ENCODE measurements at places on chromosomes 12 and 14. TPM values are rescaled to one million over a fixed set of nuclear protein-coding genes. Genes with fewer than 3 reads are reported as not detected.

DNA sequence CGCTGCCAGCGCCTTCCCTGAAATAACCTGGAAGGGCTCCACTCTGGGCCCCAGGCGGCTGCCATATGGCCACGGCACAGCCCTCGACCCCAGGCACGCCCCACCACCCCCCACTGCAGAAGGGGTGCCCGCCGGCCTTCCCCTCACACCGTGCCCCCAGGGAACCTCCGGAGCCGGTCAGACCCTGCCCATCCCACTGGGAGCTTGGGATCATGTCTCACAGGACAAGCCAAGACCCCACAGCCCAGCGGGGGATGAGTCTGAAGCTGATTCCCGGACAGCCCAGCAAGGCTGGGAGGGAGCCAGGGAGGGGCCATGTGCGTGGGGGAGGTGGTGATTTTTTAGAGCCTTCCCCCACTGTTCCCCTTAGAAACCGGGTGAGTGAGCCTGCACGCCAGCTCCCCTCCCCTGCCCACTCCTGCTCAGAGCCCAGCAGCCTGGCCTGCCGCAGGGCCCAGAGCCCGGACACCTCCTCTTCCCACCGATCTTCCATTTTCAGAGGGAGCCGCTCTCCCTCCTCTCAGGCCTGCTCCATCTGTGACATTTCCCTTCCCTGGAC, 1.4 kb downstream of the RIMBP2 start:
- DNase-seq: no peak
- H3K4me3 ChIP-seq: no peak overlapping the region
- no peaks in the 10 kb centered on the region for H3K36me3 ChIP-seq
- no peak overlapping the region for H3K27ac ChIP-seq

DNA sequence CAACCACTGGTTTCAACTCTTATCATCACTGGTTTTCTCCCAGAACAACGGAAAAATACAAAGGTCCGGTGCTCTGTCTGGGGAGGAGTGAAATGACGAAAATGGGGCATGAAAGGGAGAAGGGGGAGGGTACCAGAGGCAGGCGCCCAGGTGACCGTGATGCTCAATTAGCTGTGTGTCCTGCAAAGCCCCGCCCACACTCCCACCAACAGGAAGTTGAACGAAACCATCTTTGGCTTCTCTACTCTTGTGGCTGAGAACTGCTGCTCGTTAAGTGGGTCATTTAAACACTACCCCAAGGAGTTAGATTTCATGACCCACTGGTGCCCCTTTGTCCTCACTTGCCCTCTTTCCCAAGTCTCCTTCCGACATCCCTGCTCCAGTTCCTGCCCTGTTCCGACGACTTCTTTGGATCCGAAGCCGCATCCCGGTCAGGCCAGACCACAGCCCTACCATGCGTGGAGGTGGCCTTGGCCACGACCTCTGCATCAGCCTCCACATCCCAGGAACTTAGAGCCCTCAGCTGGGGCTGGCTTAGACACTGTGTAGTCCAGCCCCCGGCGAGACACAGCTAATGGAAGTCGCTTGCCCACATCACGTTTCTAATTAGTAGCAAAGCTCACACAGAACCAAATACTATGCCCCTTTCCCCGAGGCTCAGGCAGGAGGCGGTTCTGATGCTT, 11.4 kb upstream of the LRTM2 start:
- peaks cover 26% of the 10 kb centered on the region for H3K4me1 ChIP-seq
- no peak overlapping the region for H3K4me3 ChIP-seq
- no peaks in the 10 kb centered on the region for H3K27me3 ChIP-seq
- H3K36me3 ChIP-seq: no peaks in the 10 kb centered on the region

BICDL1 gene
- 62.9 TPM for total RNA-seq

DNA sequence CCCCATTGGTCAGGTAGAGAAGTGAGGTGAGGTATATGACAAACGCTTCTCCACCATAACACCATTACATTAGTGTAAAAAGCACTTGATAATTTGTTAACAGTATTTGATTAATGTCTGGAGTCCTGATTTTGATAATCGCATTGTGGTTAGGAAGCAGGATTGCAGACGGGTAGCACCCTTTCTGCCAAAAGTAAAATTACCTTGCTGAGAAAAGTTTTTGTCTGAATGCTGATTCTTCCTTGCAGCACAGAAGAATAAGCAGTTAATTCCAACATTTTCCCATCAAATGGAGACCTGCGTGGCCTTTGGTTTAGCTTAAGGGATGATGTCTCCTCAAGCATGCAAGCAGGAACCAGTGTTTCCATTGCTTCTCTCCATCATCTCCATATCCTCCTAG, 1090.2 kb upstream of the TMEM132C start:
- H3K27ac ChIP-seq: no peak overlapping the region
- H3K4me1 ChIP-seq: no peaks in the 10 kb centered on the region
- no peak for DNase-seq
- H3K27me3 ChIP-seq: no peaks in the 10 kb centered on the region
- H3K36me3 ChIP-seq: no peaks in the 10 kb centered on the region

FOXN4 gene
- total RNA-seq: not detected

MYO1H gene
- total RNA-seq: not detected

DNA sequence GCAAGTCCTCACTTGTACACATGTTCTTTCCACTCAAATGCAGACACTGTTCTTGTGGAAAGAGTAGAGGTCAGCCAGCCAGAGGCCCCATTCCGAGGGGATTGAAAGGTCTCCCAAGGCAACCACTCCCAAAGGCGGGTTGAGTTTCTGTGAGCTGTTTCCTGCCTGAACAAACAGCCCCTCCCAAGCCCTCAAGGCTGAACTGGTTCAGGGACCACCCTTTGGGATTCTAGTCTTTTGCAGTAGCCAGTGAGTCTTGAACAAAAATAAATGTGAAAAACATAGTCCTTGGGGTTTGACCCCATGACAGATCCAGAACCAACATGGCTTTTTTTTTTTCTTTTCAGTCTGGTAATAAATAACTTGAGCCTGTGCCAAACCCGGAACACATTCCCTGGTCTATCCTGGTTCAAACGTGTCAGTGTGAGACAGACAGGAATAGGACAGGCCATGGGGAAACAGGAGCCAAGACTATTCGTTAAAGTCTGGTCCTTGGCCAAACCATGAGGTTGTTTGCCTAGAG, 17.6 kb upstream of the STK38L start:
- no peak overlapping the region for H3K27ac ChIP-seq
- peaks cover 4% of the 10 kb centered on the region for H3K27me3 ChIP-seq
- no peaks in the 10 kb centered on the region for H3K36me3 ChIP-seq
- H3K4me3 ChIP-seq: no peak overlapping the region

TAS2R43 gene
- 0.53 TPM for total RNA-seq

LMNTD1 gene
- total RNA-seq: not detected

CHGA gene
- total RNA-seq: not detected

DNA sequence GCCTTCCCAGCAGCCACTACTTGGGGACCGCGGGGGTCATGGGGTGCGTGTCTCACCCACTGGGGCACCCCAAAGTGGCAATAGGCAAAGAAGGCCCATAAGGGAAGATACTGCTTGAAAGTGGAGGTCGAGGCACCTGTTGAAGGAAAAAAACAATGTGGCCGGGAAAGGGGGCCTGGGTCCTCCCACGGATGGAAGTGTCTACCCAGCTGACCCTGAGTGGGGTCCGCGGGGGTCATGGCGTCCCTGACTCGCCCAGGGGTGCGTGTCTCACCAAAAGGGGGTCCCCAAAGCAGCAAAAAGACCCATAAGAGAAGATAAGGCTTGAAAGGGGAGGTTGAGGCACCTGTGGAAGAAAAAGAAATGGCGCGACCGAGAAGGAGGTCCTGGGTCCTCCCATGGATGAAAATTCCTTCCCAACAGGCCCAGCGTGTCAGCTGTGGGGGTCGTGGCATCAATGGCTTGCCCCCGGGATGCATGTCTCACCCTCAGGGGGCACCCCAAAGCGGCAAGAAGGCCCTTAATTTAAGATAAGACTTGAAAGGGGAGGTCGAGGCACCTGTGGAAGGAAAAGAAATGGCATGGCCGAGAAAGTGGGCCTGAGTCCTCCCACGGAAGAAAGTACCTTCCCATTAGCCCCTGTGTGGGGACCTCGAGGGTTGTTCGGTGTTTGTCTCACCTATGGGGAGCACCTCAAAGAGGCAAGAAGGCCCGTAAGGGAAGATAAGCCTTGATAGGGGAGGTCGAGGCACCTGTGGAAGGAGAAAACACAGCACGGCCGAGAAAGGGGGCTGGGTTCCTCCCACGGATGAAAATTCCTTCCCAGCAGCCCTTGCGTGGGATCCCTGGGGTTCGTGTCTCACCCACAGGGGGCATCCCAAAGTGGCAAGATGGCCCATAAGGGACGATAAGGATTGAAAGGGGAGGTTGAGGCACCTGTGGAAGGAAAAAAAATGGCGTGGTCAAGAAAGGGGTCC, 266.0 kb downstream of the ALG10 start:
- DNase-seq: no peak
- H3K4me1 ChIP-seq: no peaks in the 10 kb centered on the region
- H3K27ac ChIP-seq: no peak overlapping the region

GRCh38 chr12:66467932-66468331, 165.6 kb downstream of the HELB start:
- H3K36me3 ChIP-seq: no peaks in the 10 kb centered on the region
- no peaks in the 10 kb centered on the region for H3K4me1 ChIP-seq
- DNase-seq: no peak
- H3K27ac ChIP-seq: no peak overlapping the region
- H3K4me3 ChIP-seq: no peak overlapping the region

DNA sequence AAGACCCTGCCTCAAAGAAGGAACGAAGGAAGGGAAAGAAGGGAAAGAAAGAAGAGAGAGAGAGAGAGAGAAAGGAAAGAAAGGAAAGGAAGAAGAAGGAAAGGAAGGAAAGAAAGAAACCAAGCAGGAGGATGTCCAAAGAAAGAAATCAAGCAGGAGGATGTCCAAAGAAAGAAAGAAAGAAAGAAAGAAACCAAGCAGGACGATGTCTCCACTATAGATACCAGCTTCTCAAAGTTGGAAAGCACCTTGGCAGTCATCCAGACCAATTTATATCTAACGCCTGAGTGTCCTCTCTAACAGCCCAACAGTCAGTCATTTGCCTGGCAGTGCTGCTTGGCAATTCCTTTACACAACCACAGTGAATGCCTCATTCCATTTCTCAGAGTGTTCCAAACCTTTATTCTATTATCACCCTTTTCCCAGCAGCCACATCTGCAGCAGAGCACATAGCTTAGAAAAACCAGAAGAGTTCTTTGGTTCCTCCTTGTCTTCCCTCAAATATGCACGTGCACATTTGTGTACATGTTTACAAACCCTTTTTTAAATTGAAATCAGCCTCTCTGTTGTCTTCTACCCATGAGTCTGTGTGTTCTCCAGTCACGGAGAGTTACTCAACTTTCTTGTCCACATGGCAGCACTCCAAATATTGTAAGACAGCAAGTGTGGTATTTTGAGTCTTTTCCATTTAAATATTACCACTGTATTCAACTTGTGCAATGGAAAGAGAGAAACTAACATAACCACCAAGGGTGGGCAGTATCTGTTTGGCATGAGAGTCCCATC, 138.4 kb downstream of the STXBP6 start:
- H3K4me1 ChIP-seq: no peaks in the 10 kb centered on the region
- peaks cover 40% of the 10 kb centered on the region for H3K27me3 ChIP-seq
- no peak overlapping the region for H3K4me3 ChIP-seq
- no peak overlapping the region for H3K27ac ChIP-seq
- no peaks in the 10 kb centered on the region for H3K36me3 ChIP-seq

DNA sequence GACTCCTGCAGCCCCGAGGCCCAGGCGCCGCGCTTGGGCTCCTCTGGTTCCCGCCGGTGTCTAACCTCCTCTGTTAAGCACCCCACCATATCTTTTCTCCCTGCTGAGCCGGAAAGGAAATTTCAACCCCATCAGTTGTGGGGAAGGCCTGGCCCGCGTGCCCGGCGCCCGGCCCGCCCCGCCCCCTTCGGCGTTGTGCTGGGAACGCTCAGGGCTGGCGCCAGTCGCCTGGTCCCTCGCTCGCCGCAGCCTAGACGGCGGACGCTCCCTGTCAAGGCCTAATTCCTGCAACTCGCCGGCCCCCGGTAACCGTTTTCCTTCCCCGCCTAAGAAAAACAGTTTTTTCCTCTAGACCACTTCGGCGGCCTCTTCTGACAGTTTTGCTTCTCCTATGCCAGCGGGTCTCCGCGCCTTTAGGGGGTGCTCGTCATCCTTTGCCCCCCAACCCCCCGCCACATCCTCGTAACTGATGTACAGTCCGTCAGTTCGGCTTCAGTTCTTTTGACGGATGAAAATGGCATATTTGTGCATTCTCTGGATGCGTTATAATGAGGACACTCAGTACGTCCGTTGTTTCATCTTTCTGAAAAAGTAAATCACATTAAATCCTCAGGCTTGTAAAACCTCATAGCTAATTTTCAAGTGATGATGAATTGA, 506 bp upstream of the NAP1L1 start:
- H3K27ac ChIP-seq: peak overlapping the region; percentile 99
- H3K4me1 ChIP-seq: peaks cover 40% of the 10 kb centered on the region
- DNase-seq: peak; percentile 82
- H3K4me3 ChIP-seq: peak overlapping the region; percentile 96
- H3K36me3 ChIP-seq: peaks cover 19% of the 10 kb centered on the region

FGF6 gene
- not detected for total RNA-seq

GRCh38 chr12:1572731-1573130, 21.6 kb downstream of the FBXL14 start:
- no peaks in the 10 kb centered on the region for H3K36me3 ChIP-seq
- no peaks in the 10 kb centered on the region for H3K4me1 ChIP-seq
- no peak overlapping the region for H3K4me3 ChIP-seq
- H3K27me3 ChIP-seq: peaks cover 4% of the 10 kb centered on the region

CLMN gene
- 0.42 TPM for total RNA-seq

DNA sequence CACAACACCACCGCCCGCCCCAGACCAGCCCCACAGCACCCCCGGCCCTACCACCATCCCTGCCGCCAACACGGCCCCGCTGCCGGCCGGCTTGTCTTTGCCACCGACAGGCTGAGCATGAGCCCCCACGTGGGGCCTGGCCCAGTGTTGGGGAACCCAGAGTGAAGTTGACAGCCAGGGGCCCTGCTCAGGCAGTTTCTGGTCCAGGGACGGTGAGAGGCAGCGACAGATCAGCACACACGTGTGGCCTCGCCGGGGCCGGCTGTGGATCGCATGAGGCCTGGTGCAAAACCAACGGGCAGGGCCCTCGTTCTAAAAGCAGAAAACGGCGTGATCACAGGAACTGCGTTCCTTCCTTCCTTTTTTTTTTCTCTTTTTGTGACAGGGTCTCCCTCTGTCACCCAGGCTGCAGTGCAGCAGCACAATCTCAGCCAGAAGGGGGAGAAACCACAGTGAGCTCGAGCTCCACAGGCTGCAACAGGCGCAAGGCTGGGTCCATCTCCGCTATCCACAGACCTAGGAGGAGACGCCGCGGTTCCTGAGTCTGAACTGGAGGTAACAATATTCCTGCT, 50.5 kb upstream of the FBRSL1 start:
- no peak overlapping the region for H3K4me3 ChIP-seq
- no peaks in the 10 kb centered on the region for H3K36me3 ChIP-seq
- H3K4me1 ChIP-seq: peaks cover 15% of the 10 kb centered on the region
- H3K27ac ChIP-seq: no peak overlapping the region

GRCh38 chr12:58310809-58311622, 369.6 kb downstream of the ATP23 start:
- no peak overlapping the region for H3K27ac ChIP-seq
- no peaks in the 10 kb centered on the region for H3K4me1 ChIP-seq
- no peaks in the 10 kb centered on the region for H3K36me3 ChIP-seq
- no peaks in the 10 kb centered on the region for H3K27me3 ChIP-seq

DAD1 gene
- 115 TPM for total RNA-seq

- H3K27ac ChIP-seq: no peak overlapping the region
- DNase-seq: no peak
- H3K4me1 ChIP-seq: peaks cover 11% of the 10 kb centered on the region
- no peak overlapping the region for H3K4me3 ChIP-seq
- no peaks in the 10 kb centered on the region for H3K36me3 ChIP-seq
- H3K27me3 ChIP-seq: peaks cover 58% of the 10 kb centered on the region
Observed at GRCh38 chr12:95796982-95797289, 6.4 kb upstream of the NTN4 start.
